ENCODE measurements at places on chromosomes 11 and 22.

DNA sequence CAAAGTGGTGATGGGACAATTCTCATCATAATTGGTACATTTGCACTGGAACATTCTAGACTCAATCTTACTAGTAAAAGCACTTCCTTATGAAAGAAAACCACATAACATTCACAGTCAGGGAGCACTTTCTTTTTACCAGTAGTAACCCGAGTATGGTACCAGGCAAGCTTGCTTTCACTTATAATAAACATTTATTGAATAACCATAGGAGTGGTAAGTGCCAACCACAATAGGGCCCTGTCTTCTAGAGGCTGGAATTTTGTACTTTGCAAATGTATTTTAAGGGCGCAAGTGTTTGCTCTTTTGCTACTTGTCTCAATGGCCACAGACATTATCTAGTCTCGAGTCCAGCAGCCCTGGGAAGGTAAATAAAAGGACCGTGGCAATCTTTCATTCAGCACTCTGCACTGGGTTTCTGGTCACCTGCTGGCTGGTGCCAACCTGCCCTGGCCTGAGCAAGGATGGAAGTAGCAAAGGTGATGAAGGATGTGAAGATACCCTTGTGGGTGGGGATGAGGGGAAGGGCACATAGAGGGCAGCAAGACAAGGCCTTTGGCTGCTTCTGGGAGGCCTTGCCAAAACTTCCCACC lies 24.2 kb downstream of the C22orf31 start:
- no peak for DNase-seq

- DNase-seq = no peak
These were observed 3.4 kb downstream of the RNF141 start for GRCh38 chr11:10537600-10537999.

DNA sequence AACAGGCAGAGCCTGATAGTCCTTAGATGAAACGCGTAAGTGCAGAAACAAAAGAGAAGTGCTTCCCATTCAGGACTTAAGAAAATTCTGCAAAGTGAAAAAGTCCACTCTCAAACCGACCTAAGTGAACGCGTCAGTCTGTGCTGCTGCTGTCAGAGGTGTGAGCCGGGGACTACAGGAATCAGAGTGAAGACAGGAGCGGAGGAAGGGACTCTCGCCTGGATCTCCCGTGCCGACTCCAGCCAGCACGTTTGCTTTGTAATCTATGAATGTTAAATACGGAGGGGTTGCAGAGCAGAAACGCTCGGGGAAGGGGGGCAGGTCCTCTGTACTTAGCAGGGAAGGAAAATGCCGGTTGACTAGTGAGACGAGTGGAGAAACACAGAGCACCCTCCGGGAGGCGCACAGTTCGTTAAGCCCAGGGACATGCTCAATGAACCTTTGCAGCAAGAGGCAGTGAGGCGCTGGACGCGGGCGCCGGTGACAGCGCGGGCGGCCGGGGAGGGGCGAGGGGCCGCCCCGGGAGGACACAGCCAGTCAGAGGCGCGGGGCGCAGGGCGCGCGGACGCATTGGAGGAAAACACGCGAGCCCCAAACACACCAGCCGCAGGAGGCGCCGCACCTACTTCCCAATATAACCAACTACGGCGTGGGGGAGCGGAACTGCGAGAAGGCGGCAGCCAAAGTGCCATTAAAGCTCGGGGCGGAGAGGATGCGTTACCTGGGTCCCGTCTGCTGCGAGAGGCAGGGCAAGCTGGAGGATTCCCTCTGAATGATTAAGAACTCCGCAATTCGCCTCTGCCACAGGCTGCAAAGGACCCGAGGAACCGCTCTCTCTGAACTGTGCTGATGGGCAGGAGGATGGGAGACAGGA lies at the start of gene CNTN5:
TSS of gene CNTN5 (plus strand) at position 598 of the 874 bp plus-strand sequence.
- peak; percentile 55 for DNase-seq

GRCh38 chr11:2537010-2537705 lies 92.3 kb downstream of the KCNQ1 start:
- no peak for DNase-seq

DNA sequence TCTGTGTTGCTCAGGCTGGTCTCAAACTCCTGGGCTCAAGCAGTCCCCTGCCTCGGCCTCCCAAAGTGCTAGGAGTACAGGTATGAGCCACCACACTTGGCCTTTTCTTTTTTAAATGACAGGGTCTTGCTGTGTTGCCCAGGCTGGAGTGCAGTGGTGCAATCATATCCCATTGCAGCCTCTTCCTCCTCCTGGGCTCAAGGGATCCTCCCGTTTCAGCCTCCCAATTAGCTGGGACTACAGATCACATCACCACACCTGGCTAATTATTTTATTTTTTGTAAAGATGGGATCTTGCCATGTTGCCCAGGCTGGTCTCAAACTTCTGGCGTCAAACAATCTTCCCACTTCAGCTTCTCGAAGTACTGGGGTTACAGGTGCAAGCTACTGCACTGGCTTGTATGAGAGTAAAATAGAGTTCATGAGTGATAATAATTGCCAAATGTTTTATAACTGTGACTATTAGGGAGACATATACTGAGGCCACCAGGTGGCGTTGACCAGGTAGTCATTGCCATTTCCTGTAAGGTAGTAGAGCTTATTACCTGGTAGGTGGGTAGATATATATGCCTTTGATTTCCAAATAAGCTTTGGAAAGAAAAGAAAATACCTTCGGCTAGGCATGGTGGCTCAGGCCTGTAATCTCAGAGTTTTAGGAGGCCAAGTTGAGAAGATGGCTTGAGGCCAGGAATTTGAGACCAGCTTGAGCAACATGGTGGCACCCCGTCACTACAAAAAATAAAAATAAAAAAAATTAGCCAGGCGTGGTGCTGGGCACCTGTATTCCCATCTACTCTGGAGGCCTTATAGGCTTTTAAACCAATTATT lies 5.4 kb downstream of the FDX1 start:
- no peak for DNase-seq

GRCh38 chr11:126282361-126282735 lies 545 bp upstream of the TIRAP start:
- DNase-seq = peak; percentile 76

DNA sequence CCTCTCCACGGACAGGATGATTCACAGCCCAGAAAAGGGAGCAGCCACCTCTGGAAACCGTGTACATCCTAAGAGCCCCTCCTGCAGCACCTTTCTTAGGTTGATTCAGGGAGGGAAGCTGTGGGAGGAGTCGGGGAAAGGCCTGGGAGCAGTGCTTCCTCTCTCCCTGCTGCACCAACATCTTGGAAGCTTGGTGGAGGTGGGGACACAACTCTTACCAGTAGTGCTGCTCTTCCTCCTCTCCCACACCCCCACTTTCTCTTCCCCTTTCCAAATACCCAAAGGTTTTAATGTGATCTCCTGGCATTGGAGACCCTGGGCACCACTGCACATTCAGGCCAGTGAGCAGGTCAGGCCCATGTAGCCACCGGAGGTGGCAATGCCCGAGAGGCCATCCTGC lies 46.4 kb upstream of the HORMAD2 start:
- DNase-seq = no peak

DNA sequence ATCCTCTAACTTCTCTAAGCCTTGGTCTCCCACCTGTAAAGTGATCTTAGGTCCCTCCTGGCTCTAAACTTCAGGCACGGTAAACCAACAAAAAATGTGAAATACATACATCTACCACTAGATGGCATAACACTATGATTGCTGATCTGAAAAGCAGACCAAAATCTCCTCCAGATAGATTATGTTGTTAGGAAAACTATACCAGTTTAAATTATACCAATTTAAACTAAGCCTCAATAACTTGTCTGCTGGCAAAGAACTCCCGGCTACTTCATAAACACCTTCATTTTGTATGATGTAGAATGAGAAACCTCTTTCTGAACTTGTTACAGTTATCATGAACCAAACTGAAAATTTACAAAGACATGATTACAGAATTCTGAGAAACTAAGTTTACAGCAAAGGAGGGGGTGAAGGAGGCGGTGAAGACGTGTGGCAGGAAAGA lies 85.9 kb downstream of the SBF2 start:
- no peak for DNase-seq

DNA sequence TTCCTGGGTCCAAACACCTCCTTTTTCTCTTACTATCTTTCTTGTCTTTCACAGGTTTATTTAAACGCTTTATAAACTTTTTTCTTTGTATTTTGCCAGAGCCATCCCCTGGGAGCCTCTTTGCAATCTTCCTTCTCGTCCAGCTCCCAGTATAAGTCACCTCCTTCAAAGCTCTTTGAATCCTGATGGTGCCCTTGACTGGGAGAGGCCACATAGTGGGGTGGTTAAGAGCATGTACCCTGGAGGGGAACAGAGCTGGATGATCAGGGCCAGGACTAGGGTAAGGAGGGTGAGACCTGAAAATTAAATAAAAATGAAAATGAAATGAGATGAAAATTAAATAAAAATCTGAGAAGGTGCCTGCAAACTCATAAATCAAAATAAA lies 155.0 kb downstream of the FBXO7 start:
- DNase-seq = no peak

DNA sequence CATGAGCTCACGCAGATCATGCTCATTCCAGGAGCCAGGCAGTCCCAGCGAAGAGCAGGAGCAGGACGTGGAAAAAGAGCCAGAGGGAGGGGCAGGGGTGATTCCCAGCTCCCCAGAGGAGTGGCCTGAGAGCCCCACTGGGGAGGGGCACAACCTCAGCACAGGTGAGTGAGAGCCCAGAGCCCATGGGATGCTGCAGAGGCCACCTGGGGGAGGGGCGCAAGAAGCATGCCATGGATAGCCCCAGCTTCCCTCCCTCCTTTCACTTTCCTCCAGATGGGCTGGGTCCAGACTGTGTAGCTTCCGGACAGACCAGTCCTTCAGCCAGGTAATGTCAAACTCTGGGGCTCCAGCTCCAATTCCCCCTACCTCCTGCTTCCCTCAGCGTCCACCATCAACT lies 6.2 kb downstream of the SMTNL1 start:
- no peak for DNase-seq

DNA sequence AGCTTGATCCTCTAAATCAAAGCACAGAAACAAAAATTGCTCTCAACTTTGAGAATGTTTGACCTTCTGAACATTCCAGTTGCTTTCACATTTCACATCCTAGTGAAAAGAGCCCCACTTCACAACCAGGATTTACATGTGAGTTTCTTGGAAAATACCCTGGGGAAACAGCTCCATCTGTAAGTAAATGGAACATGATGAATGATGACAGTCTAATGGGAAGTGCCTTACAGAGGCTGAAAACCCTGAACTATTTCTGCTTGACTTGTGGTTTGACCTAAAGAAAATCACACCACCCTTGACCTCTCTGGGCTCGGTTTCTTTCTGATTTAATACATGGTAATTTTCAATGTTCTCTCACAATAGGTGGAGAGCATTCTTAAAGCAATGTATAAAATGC lies 499.4 kb upstream of the API5 start:
- no peak for DNase-seq

- DNase-seq = no peak
These were observed 9.8 kb upstream of the DDX10 start for GRCh38 chr11:108654994-108655631.

- DNase-seq = no peak
These were observed 54.9 kb downstream of the PHF21A start for GRCh38 chr11:46066335-46066734.

DNA sequence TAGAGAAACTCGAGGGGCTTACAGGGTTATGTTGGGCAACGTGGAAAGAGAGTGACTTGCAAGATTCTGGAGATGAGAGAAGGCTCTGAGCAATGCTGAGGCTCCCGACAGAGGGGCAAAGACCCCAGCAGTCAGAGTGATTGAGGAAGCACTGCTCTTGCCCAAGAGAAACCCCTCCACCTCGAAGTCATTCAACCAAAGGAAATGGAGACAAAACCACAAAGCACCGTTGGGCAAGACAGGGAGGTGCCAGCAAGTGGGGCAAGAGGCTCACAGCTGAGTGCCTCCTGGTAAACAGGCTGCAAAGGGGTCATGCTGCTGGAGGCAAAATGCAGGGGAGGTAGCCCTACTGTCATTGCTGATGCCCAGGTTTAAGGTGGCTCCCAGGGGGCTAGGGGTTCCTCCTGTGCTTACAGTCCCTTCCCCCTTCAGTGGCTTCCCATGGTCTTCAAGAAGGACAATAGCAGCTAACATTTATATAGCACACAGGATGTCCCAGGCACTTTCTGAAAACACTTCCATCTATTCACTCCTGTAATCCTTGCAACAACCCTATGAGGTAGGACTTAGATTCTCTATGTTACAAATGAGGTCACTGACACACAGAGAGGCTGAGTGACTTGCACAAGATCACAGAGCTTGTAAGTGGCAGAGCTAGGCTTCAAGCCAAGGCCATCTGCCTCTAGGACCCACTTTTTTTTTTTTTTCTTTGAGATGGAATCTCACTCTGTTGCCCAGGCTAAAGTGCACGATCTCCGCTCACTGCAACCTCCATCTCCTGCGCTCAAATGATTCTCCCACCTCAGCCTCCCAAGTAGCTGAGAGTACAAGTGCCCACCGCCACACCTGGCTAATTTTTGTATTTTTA lies 18.1 kb upstream of the MYH9 start:
- DNase-seq = peak; percentile 69

DNA sequence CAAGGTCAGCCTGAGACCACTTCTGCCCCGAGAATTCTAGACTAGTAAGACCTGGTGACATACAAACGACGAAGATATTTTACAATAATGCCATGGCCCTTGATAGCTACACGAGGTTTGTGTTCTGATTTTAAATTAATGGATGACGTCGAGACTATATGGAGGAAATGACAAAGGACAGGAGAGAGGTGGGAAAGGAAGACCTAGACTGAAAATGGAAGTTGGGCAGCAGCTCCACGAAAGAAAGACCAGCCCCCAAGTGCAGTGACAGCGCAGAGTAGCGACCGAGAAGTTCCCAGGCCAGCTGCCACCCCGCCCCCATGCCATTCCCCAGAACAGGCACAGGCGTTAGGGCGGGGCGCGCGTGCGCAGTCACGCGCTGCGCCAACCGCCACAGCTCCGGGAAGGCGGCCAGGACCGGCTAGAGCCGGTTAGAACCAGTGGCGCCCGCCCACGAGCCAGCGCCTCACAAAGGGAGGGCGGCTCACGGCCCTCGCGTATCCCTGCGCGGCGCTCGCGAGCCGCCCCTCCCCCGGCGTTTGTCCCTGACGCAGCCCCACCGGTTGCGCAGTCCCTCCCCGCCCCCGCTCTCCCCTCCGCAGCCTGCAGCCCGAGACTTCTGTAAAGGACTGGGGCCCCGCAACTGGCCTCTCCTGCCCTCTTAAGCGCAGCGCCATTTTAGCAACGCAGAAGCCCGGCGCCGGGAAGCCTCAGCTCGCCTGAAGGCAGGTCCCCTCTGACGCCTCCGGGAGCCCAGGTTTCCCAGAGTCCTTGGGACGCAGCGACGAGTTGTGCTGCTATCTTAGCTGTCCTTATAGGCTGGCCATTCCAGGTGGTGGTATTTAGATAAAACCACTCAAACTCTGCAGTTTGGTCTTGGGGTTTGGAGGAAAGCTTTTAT lies 1.5 kb upstream of the MALAT1 start:
- peak; percentile 99 for DNase-seq

- no peak for DNase-seq
These were observed 49.9 kb downstream of the ZNRF3 start for GRCh38 chr22:28933321-28933720.

Data from activated CD8-positive, alpha-beta memory T cell treated with anti-CD3 and anti-CD28 coated beads for 24 hours (primary cell).